ENCODE measurements at places on chromosomes 7 and 10. TPM values are rescaled to one million over a fixed set of nuclear protein-coding genes. Genes with fewer than 3 reads are reported as not detected.

DNA sequence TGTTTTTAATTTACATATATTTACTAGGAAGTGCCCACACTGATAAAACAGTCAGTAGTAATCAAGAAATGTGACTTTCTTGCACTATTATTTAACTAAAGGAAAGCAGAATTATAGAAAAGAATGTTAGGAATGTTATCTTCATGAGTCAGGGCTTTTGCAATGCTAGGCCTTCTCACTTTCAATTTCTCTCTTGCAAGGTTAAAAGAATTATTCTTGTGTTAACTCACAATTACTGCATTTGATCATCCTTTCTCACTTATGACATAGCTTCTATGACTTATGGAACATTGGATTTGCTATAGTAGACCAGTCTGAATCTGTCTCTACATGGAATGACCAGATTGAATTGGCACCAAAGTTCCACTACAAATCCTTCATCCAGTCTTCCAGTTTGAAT, 192.4 kb downstream of the SDK1 start:
- peak; percentile 48 for DNase-seq

DNA sequence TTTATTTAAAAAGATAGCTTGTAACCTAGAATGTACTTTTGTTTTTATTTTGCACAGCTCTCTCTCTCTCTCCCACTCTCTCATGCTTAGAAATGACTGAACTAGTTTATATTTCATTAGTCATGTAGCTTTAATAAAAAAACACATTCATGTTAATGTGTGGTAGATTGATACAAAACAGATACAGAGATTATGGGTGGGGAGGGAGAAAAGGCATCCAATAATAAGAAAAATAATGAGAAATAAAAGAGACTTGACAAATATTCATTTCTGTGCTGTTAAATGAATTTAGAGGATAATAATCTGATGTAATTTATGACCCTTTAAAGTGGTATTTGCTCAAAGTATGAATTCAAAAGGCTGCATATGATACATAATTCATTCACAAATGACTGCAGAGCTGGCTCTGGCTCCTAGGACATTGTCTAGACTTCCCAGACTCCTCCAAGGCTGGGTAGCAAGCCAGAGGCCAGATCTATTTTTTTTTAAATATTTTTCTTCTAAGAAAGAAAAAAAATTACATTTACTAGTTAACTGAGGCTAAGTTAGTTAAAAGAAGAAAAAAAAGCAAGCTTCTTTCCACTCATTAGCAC, 105.7 kb upstream of the DNAJB12 start:
- no peak for DNase-seq

DNA sequence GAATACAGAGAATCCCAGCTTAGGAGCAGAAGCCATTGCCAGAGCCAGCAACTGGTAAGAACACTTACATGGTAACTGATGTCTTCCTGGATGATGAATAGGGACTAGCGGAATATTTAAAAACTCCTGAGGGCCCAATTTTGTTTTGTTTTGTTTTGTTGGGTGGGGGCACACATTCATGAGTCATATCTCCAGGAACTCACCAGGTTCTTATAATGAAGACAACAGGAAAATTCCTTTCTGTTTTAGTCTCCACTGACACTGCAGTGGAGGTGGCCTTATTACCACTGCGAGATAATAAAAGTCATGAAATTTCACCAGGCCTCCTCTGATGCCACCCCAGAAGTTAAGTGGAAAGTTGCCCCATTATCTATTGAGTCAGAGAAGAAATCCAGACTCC, 6.6 kb upstream of the CUZD1 start:
- no peak for DNase-seq

DNA sequence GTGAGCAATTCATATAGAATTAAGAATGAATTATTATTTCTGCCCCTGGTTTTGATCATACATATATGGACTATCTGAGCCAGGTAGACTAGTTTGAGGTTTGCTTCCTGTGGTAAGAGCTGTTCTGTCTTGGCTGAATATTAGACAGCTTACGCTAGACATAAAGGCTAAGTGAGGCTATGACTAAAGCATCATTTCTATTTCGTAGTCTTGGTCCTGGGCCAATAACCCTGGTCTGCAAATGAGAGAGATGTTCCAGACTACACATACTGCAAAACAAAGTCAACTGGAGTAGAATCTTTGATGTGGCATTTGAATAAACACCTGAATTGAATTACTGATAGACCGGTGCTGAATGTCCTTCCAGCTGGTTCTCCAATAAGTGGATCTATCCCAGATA, 40.8 kb upstream of the CACNB2 start:
- DNase-seq: no peak

DNA sequence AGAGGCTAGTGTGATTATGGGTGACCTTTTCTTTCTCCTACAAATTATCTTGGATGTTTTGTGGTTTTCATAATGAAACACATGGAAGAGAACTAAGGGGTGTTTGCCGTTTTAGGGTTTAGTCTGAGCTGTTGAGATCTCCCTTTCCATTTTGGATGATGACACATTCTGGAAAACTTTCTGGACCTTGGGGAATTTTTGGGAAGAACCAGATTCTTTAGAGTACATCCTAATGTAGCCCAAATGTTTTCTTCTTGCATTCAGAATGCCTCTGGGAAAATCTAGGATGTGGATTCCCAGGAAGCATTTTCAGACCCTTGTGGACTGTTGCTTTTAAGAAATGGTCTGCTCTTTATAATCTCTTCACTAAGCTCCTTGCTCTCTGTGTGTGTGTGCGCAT, 165.7 kb downstream of the SORCS3 start:
- DNase-seq: no peak

- DNase-seq: no peak
Measured at GRCh38 chr7:128814499-128814898, 15.7 kb upstream of the FLNC start.

- DNase-seq: no peak
Measured at GRCh38 chr7:26191233-26191973, 9.1 kb downstream of the HNRNPA2B1 start.

DPYSL4 gene
- total RNA-seq: 0.72 TPM

ZNF487 gene
- 8.3 TPM for total RNA-seq

ELN gene
- 69.1 TPM for total RNA-seq

TBRG4 gene
- total RNA-seq: 41.5 TPM

RBP4 gene
- 2.1 TPM for total RNA-seq
